ENCODE measurements at places on chromosomes 5 and 9.

DNA sequence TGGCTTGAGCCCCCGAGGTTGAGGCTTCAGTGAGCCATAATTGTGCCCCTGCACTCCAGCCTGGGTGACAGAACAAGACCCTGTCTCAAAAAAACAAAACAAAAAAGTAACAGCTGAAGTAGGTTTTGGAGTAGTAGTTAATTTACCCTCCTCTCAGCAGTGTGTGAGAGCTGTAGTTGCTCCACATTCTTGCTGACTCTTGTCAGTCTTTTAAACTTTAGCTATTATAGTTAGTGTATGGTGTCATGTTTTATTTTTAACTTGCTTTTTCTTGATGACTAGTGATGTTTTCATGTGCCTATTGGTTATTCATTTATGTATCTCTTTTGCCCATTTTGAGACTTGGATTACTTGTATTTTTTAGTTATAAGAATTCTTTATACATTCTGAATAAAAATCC, 52.9 kb upstream of the DHFR start:
- no peak overlapping the region for H3K27ac ChIP-seq
- no peaks in the 10 kb centered on the region for H3K36me3 ChIP-seq
- H3K4me3 ChIP-seq = no peak overlapping the region
- no peaks in the 10 kb centered on the region for H3K4me1 ChIP-seq
- H3K27me3 ChIP-seq = no peaks in the 10 kb centered on the region

DNA sequence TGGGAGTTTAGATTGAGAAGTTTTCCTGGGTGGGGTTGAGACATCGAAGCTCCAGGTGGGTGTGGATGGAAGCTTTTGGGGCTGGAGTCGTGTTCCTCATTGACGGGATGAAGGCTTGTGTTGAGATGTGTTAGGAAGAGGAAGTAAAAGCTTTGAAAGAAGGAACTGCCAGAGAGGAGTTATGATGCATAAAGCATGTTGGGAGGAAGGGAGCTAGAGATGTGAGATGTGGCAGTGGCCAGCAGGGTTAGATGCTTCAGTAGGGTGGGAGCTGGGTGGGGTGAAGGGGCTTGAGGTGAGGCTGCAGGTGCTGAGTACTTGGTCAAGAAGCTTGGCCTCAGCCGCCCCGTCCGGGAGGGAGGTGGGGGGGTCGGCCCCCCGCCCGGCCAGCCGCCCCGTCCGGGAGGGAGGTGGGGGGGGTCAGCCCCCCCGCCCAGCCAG, 56.7 kb downstream of the HSPA4 start:
- no peaks in the 10 kb centered on the region for H3K27me3 ChIP-seq
- no peak overlapping the region for H3K27ac ChIP-seq
- H3K4me1 ChIP-seq = no peaks in the 10 kb centered on the region
- no peak overlapping the region for H3K4me3 ChIP-seq
- no peak for DNase-seq
- peaks cover 11% of the 10 kb centered on the region for H3K36me3 ChIP-seq

GRCh38 chr9:109250311-109250741, 70.5 kb downstream of the EPB41L4B start:
- H3K4me3 ChIP-seq = no peak overlapping the region
- peak; percentile 56 for DNase-seq
- no peaks in the 10 kb centered on the region for H3K4me1 ChIP-seq
- no peaks in the 10 kb centered on the region for H3K27me3 ChIP-seq

GRCh38 chr5:169343766-169344165, 42.8 kb upstream of the SLIT3 start:
- no peaks in the 10 kb centered on the region for H3K4me1 ChIP-seq
- H3K4me3 ChIP-seq = no peak overlapping the region
- no peak overlapping the region for H3K27ac ChIP-seq
- DNase-seq = no peak
- no peaks in the 10 kb centered on the region for H3K27me3 ChIP-seq
- H3K36me3 ChIP-seq = no peaks in the 10 kb centered on the region

- H3K4me3 ChIP-seq = no peak overlapping the region
- no peaks in the 10 kb centered on the region for H3K27me3 ChIP-seq
- H3K36me3 ChIP-seq = no peaks in the 10 kb centered on the region
- DNase-seq = no peak
These were observed 32.1 kb upstream of the CLINT1 start for GRCh38 chr5:157890836-157891597.

DNA sequence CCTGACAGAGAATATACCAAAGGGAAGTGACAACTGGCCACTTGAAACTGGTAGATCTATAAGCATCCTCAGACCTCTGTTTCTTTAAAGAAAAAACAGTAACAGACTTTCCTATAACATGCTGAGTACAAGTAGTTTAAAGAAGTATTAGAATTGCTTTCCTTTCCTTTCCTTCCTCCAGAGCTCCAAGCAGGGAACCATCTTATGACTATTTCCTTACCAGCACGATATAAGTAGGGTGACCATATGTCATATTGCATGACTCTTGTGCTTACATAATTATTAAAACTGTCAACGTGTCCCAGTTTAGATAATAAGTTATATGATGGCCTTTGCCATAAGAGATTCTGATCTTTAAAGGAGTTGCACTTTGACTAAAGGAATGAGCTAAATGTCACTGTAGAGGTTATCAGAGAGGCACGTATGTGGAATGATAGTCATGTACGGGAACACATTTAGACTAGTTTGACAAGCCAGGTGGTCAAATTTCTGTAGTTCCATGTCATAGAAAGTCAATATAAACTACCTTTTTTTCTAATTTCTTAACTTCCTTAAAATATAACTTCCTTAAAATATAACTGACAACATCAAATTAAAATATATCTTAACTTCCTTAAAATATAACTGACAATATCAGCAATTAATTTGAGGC, 212.7 kb upstream of the CD180 start:
- no peaks in the 10 kb centered on the region for H3K36me3 ChIP-seq
- no peaks in the 10 kb centered on the region for H3K4me1 ChIP-seq
- no peak overlapping the region for H3K27ac ChIP-seq
- DNase-seq = no peak
- no peak overlapping the region for H3K4me3 ChIP-seq
- no peaks in the 10 kb centered on the region for H3K27me3 ChIP-seq

- H3K4me1 ChIP-seq = no peaks in the 10 kb centered on the region
- H3K36me3 ChIP-seq = no peaks in the 10 kb centered on the region
- H3K4me3 ChIP-seq = no peak overlapping the region
- DNase-seq = no peak
- H3K27ac ChIP-seq = no peak overlapping the region
- H3K27me3 ChIP-seq = no peaks in the 10 kb centered on the region
These were observed 110.2 kb downstream of the MLLT3 start for GRCh38 chr9:20512106-20512505.

DNA sequence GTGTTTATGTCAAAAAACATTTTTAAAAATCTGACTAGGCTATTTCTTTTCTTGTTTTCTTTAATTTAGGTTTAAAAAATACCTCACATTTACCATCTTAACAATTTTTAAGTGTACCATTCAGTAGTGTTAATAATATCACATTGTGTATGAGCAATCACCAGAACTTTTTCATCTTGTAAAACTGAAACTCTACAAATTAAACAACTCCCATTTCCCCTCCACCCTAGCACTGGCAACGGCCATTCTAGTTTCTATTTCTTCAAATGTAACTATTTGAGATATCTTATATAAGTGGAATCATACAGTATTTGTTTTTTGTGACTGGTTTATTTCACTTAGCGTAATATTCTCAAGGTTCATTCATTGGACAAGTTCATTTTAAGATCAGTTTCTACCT, 27.7 kb downstream of the PLCXD3 start:
- DNase-seq = no peak
- H3K36me3 ChIP-seq = no peaks in the 10 kb centered on the region
- no peaks in the 10 kb centered on the region for H3K4me1 ChIP-seq
- H3K27ac ChIP-seq = no peak overlapping the region
- H3K4me3 ChIP-seq = no peak overlapping the region

DNA sequence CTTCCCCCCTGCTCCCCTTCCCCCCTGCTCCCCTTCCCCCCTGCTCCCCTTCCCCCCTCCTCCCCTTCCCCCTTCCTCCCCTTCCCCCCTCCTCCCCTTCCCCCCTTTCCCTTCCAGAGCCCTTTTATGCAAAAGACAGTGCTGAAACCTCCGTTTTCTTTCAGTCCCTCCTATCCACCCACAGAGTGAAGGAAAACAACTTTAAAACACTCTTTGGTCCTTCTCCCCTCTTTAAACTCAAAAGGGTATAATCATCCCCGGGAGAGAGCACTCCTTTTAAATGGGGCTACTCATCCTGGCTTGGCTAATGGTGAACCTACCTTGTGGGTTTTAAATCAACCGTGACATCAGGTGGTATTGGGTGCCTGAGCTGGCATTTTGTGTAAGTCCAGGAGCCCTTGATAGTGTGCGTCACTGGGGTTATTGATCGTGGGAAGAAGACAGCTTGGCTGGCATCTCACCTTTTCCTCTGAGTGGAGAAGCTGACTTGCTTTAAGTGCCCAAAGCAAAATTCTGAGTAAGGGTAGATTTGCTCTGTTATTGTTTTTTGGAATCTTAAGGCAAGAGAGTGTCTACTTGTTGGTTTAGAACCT, 2.7 kb downstream of the LARP1 start:
- H3K36me3 ChIP-seq = no peaks in the 10 kb centered on the region
- H3K4me3 ChIP-seq = peak overlapping the region; percentile 7
- no peaks in the 10 kb centered on the region for H3K4me1 ChIP-seq
- H3K27me3 ChIP-seq = no peaks in the 10 kb centered on the region
- peak overlapping the region; percentile 54 for H3K27ac ChIP-seq

- peaks cover 20% of the 10 kb centered on the region for H3K4me1 ChIP-seq
- H3K36me3 ChIP-seq = peaks cover 3% of the 10 kb centered on the region
- DNase-seq = peak; percentile 91
- no peak overlapping the region for H3K4me3 ChIP-seq
- peak overlapping the region; percentile 71 for H3K27ac ChIP-seq
These were observed 8.1 kb downstream of the SETD9 start for GRCh38 chr5:56917534-56917933.

DNA sequence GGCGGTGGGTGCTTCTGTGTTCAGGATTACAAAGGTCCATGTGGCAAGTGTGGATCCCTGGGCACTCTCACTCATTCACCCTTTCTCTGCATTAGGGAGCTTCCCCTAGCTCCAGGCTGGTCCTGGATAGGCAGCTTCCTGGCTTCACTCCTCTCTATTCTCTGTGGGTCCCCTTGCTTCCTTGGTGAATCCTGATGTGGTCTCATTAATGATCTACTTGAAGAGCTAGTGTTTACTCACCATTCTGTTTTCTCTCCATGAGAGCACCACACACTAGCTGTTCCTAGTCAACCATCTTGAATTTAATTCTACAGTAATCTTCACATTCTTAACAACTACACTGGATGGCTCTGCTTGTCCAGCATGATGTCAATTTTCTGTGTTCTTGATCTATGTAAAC, 90.0 kb upstream of the PLPPR1 start:
- DNase-seq = no peak
- H3K27me3 ChIP-seq = no peaks in the 10 kb centered on the region
- H3K4me3 ChIP-seq = no peak overlapping the region
- no peak overlapping the region for H3K27ac ChIP-seq
- no peaks in the 10 kb centered on the region for H3K4me1 ChIP-seq
- H3K36me3 ChIP-seq = no peaks in the 10 kb centered on the region

DNA sequence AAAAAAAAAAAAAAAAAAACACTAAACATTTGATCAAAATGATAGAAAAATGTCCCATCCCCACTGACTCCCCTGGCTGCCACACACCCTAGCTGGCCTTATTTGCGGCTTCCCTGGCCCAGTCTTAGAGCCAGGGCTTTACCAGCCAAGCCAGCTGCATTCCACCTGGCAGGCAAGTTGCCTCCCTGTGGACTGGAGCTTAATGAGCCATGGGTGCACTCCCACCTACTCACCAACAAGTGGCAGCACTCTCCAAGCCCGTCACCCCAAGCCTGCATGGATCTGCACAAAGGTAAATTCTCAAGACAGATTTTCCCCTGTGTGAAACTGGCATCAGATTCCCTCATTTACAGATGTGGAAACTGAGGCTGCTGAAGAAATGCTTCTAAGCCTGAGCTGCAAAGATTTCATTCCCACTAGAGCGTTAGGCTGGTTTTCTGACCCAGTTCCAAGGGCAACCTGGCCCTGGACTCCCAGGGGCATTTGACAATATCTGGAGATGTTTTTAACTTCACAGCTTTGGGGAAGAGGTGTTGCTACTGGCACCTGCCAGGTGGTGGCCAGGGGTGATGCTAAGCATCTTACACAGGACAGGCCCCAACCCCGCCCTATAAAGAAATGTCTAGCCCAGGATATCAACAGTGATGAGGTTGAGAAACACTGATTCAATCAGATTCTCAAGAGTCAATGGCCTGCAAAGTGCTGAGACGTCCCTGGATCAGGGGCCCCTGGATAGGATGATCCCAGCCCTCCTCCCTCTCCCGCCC, 21.9 kb upstream of the VDAC1 start:
- H3K36me3 ChIP-seq = no peaks in the 10 kb centered on the region
- no peak overlapping the region for H3K4me3 ChIP-seq
- H3K27me3 ChIP-seq = no peaks in the 10 kb centered on the region
- DNase-seq = peak; percentile 62
- H3K27ac ChIP-seq = no peak overlapping the region

DNA sequence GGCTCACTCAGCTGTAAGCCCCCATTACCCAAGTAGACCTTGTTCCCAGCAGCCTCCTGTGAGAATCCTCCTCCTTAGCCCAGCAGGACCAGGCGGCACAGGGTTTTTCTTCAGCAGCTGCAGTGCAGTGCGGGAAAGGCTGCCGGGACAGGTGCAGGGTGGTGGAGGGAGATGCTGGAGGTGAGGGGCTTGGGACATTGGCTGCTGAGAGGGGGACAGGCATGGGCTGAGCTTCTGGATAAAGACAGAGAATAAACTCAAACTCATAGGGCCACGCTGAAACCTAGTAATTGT, 174.7 kb downstream of the CACNA1B start:
- no peaks in the 10 kb centered on the region for H3K27me3 ChIP-seq
- no peaks in the 10 kb centered on the region for H3K4me1 ChIP-seq
- H3K27ac ChIP-seq = no peak overlapping the region
- DNase-seq = peak; percentile 26

DNA sequence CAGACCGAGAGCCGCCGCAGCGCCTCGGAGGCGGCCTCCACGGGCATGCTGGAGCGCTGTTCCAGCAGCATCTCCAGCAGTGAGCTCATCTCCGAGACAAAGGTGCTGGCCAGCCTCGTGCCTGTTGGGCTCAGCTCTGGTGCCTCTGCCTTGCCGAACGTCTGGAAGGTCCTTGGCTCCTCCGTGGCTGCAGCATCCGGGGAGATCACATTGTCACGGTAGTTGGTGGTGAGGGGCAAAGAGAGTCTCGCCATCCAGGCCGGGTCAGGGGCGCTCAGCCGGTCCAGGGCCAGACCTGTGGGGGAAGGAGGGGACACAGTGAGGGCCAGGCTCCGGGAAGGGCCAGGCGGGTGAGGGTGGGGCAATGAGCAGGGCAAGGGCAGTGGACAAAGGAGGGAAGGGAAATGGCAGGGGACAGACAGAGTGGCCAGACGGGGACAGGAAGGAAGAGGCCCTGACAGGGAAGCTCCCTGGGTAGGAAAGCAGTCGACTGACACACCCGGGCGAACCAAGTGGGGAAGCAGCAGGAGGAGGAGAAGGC, 12.4 kb downstream of the PCDH12 start:
- H3K4me3 ChIP-seq = no peak overlapping the region
- no peaks in the 10 kb centered on the region for H3K4me1 ChIP-seq
- no peaks in the 10 kb centered on the region for H3K27me3 ChIP-seq
- no peak for DNase-seq
- H3K27ac ChIP-seq = no peak overlapping the region

GRCh38 chr5:29131285-29131684, 2062.2 kb upstream of the CDH6 start:
- no peaks in the 10 kb centered on the region for H3K36me3 ChIP-seq
- DNase-seq = no peak
- no peak overlapping the region for H3K27ac ChIP-seq
- H3K27me3 ChIP-seq = no peaks in the 10 kb centered on the region
- H3K4me1 ChIP-seq = no peaks in the 10 kb centered on the region

Measured in right lobe of liver (tissue), 6 donors.